ENCODE measurements at places on chromosomes 13 and 19.

DNA sequence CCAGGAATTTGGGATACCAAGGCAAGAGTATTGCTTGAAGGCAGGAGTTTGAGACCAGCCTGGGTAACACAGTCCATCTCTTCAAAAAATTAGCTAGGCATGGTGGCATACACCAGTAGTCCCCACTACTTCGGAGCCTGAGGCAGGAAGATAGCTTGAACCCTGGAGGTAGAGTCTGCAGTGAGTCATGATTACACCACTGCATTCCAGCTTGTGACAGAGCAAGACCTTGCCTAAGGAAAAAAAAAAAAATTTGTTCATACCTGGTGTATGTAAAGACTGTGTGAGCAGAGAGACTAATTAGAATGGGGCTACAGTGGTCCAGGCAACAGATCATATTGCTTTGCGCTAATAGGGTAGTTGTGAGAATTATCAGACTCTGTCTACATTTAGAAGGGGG is 778.3 kb upstream of the PCDH20 start:
- DNase-seq: no peak

GRCh38 chr19:58079792-58080191 is 18.2 kb downstream of the ZSCAN18 start:
- DNase-seq: no peak

- no peak for DNase-seq
Measured at GRCh38 chr19:39515551-39516191, 732 bp downstream of the SELENOV start.

DNA sequence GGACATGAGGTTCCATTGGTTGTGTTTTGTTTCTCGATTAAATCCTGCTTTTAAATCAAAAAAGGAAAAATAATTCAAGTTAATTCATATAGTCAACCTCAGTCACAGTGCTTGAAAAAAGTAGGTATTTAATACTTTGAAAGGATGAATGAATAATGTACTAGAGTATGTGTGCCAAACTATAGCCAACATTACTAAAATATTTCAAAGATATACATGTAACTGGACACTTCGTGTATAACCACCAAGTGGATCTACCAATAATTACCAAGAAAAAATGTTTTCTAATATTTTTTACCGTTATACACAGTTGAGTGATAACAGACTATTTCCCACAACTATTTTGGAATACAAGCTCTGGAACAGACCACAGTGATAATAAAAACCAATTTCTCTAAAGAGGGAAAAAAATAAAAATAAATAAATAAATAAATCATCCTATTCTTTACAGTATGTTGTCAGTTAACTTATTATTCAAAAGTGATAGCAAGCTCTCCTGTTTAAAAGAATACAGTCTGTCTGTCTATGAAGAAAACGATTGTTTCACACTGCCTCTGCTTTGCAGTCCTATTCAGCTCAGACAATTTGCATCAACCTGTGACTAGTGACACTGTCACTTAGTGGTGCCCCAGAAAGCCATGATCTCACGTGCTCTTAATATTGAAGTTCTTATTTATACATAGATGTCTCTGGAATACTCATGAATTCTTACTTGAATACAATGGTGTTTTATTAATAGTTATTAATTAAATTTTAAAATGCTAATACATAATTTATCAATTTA is 58.2 kb downstream of the UBL3 start:
- peak; percentile 51 for DNase-seq

GRCh38 chr19:38664503-38665211 is 17.2 kb downstream of the ACTN4 start:
- DNase-seq: no peak

- no peak for DNase-seq
Measured at GRCh38 chr13:100789025-100789424, 114.4 kb upstream of the TMTC4 start.

DNA sequence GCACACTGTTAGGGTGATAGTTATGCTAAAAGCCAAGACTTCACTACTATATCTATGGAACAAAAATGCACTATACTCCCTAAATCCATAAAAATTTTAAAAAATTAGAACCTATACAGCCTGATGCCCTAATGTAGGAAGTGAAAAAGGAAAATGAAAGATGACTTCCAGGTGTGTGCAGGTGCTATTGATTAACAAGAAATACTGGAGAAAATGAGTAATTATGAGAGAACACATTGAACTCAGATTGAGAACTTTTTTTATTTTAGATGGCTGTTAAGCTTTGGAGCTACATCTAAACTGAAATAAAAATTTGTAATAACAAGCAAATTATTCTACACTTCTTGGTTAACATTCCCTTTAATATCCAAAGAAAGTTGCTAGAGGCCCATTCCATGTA is 1015.7 kb downstream of the PCDH9 start:
- no peak for DNase-seq

- DNase-seq: no peak
Measured at GRCh38 chr13:110802260-110802659, 88.8 kb downstream of the ING1 start.

DNA sequence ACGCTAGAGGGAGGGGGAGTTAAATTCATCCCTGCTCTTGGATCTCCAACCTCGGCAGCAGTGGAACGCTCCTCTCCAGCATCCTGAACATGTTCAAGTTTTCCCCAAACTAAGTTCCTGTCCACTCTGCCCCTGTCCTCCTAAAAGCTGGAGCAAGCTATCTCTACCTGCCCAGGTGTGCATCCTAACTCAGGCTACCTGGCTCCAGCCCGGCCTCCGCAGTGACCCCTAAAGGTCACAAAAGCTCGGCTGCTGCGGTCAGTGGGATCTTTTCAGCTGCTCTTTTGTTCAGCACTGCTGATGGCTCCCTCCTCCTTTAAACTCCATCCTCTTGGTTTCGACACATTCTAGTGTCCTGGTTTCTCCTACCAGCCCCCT is 1.4 kb downstream of the DCUN1D2 start:
- DNase-seq: no peak
